ENCODE measurements at places on chromosomes 1 and 21. TPM values are rescaled to one million over a fixed set of nuclear protein-coding genes. Genes with fewer than 3 reads are reported as not detected.
A peak's percentile ranks its signal among the peaks of the same experiment; 100 is the strongest.

- H3K36me3 ChIP-seq: peaks cover 5% of the 10 kb centered on the region
- no peak for DNase-seq
- H3K4me3 ChIP-seq: no peak overlapping the region
- H3K27me3 ChIP-seq: no peaks in the 10 kb centered on the region
- no peak overlapping the region for H3K27ac ChIP-seq
These were observed 21.5 kb downstream of the NDUFS5 start for GRCh38 chr1:39047374-39048229.

GRCh38 chr1:19682257-19682656 is 17.6 kb downstream of the HTR6 start:
- no peak overlapping the region for H3K27ac ChIP-seq
- DNase-seq: no peak

DNA sequence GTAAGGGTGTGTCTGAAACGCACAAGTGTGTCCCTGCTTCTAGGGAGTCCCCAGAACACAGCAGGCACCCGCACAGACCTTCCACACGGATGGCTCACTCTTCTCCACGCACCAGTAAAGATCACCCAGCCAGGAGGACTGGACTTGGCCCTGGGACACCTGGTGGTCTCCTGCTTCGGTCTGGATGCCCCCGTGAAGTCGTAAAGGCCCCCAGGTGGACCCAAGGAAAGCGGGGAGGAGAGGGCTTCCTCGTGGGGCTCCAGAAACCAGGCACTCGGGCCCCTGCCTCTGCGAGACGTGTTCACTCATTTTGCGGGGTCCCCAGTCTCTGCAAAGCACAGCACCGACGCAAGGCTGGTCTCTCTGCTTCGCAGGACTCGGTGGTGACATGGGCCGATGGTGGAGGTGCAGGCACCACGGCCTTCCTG is 20.2 kb upstream of the COL6A2 start:
- no peak overlapping the region for H3K4me3 ChIP-seq
- H3K27me3 ChIP-seq: no peaks in the 10 kb centered on the region
- H3K27ac ChIP-seq: no peak overlapping the region
- H3K36me3 ChIP-seq: no peaks in the 10 kb centered on the region

DNA sequence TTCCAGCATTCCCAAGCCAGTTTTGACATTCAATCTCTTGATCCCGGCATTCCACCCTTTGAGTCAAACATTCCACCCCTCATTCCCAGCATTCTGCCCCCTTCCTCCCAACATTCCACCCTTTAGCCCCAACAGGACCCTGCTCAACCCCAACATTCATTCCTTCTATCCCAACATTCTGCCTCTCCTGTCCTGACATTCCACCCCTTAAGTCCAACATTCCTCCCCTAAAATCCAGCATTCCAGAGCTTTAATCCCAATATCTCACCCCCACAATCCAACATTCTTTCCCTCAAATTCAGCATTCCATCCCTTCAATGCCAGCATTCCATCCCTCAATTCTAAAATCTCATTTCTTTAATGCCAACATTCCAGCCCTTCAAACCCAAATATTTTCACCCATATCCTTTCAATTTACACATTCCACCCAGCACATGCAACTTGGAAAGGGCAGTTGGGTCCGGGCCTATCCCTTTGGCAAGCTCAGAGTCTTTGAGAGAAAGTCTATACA is 22.9 kb downstream of the DDX20 start:
- H3K27me3 ChIP-seq: no peaks in the 10 kb centered on the region
- DNase-seq: no peak
- no peaks in the 10 kb centered on the region for H3K4me1 ChIP-seq
- no peak overlapping the region for H3K27ac ChIP-seq
- no peaks in the 10 kb centered on the region for H3K36me3 ChIP-seq
- no peak overlapping the region for H3K4me3 ChIP-seq

- peaks cover 3% of the 10 kb centered on the region for H3K27me3 ChIP-seq
- H3K4me1 ChIP-seq: peaks cover 14% of the 10 kb centered on the region
- peaks cover 11% of the 10 kb centered on the region for H3K36me3 ChIP-seq
- peak overlapping the region; percentile 71 for H3K4me3 ChIP-seq
These were observed 40.1 kb upstream of the HMCN1 start for GRCh38 chr1:185694081-185694480.

GRCh38 chr1:96253246-96254035 is 468.1 kb upstream of the PTBP2 start:
- H3K27ac ChIP-seq: no peak overlapping the region
- H3K27me3 ChIP-seq: no peaks in the 10 kb centered on the region
- H3K4me1 ChIP-seq: no peaks in the 10 kb centered on the region
- no peaks in the 10 kb centered on the region for H3K36me3 ChIP-seq
- DNase-seq: no peak

DNA sequence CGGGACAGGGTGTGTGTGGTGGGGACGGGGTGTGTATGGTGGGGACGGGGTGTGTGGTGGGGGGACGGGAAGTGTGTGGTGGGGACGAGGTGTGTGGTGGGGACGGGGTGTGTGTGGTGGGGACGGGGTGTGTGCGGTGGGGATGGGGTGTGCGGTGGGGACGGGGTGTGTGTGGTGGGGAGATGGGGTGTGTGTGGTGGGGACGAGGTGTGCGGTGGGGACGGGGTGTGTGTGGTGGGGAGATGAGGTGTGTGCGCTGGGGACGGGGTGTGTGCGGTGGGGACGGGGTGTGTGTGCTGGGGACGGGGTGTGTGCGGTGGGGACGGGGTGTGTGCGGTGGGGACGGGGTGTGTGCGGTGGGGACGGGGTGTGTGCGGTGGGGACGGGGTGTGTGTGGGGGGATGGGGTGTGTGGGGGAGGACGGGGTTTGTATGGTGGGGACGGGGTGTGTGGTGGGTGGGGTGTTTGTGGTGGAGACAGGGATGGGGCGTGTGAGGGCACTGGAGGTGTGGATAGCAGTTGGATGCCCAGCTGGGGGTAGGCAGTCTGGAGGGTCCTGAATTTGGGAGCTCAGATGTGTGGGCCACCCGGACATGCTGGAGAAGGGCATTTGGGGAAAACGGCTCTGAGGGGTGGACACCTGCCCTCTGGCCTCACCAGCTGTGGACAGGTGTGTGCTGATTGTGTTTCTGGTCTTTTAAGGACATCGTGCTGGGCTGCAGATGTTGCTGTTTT is 16.9 kb downstream of the IBA57 start:
- no peaks in the 10 kb centered on the region for H3K27me3 ChIP-seq
- H3K36me3 ChIP-seq: no peaks in the 10 kb centered on the region
- peaks cover 13% of the 10 kb centered on the region for H3K4me1 ChIP-seq
- no peak overlapping the region for H3K4me3 ChIP-seq

DNA sequence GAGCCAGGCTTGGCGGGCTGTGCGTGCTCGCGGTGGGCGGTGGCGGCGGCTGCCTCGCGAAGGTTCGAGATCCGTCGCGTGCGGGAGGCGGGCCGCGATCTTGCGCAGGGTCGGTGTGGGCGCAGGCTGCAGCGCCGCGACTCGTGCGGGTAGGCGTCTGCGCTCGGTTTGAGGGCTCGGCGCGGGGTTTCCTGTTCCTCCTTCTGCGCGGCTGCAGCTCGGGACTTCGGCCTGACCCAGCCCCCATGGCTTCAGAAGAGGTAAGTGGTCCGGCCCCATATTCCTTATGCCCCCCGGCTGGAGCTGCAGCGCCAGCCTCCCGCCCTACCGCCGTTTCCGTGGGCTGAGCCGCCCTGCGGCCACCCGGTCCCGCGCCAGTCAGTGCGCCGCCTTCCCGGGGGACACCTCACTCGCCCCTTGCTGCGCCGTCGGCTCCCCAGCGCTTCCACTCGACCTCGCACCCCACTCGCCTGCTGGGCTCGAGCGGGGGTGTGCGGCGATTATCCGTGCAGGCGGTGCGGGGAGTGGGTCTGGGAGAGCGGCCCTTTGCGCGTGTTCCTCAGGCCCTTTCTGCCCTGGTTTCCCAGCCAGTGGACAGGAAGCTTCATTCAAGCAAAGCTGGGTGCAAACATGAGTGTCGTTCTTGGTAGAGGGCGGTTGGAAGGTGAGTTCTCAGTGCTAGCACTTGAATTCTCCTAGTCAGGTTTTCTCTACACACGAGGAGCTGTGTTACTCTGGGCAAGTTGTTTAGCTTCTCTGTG is at the start of gene CACYBP:
CACYBP (plus strand) TSS at position 12 of the 761 bp plus-strand sequence; CDS start at position 246, 234 bp downstream.
- H3K4me1 ChIP-seq: peaks cover 46% of the 10 kb centered on the region
- H3K4me3 ChIP-seq: no peak within 1 kb of the TSS
- H3K27ac ChIP-seq: no peak within 1 kb of the TSS
- H3K36me3 ChIP-seq: peaks cover 40% of the 10 kb centered on the region
- DNase-seq: peak; percentile 45
- H3K27me3 ChIP-seq: no peaks in the 10 kb centered on the region

- no peaks in the 10 kb centered on the region for H3K4me1 ChIP-seq
- no peak overlapping the region for H3K27ac ChIP-seq
- H3K4me3 ChIP-seq: no peak overlapping the region
- no peaks in the 10 kb centered on the region for H3K36me3 ChIP-seq
These were observed 168.8 kb upstream of the PDE4B start for GRCh38 chr1:65623895-65624294.

GRCh38 chr1:11857164-11857851 is 1.4 kb downstream of the NPPB start:
- H3K4me3 ChIP-seq: no peak overlapping the region
- no peak overlapping the region for H3K27ac ChIP-seq
- peaks cover 5% of the 10 kb centered on the region for H3K4me1 ChIP-seq
- H3K36me3 ChIP-seq: no peaks in the 10 kb centered on the region
- no peak for DNase-seq

GRCh38 chr1:84846387-84846786 is 46.6 kb downstream of the LPAR3 start:
- H3K4me1 ChIP-seq: peaks cover 12% of the 10 kb centered on the region
- DNase-seq: no peak
- no peaks in the 10 kb centered on the region for H3K36me3 ChIP-seq
- H3K4me3 ChIP-seq: no peak overlapping the region

DNA sequence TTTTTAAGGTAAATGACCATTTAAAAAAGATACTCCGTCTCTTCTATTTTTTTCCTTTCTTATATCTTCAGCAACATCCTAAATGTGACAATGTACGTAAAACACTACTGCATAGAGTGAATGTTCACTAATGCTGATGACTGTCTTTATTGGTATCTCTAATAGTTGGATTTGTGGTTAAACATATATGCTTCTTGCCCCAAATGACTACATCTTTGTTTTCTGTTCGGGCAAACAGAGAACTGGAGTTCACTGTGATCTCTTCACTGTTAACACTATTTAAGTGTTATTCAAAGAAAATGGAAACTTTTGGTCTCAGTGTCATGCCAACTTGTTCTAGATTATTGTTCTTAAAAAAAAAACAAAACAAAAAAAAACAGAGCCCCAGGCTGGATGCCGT is 109.4 kb downstream of the KIF26B start:
- H3K27me3 ChIP-seq: no peaks in the 10 kb centered on the region
- H3K4me1 ChIP-seq: no peaks in the 10 kb centered on the region
- no peak for DNase-seq
- no peak overlapping the region for H3K27ac ChIP-seq
- no peaks in the 10 kb centered on the region for H3K36me3 ChIP-seq

DNA sequence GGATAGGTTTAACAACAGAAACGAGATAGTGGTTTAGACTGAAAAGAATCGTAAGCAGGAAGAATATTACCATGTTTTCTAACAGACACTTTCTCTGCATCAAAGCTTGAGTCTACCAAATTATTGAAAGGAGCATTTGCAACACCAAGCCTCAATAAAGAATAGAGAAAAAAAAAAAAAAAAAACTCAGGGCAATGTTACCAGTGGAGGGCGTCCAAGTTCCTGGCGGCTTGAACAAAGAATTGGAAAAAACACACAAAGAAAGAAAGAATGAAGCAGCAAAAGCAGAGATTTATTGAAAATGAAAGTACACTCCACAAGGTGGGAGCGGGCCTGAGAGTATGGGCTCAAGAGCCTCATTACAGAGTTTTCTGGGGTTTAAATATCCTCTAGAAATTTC is 686.5 kb upstream of the ADGRL2 start:
- H3K27me3 ChIP-seq: no peaks in the 10 kb centered on the region
- DNase-seq: no peak
- H3K4me3 ChIP-seq: no peak overlapping the region

- no peak for DNase-seq
- H3K4me1 ChIP-seq: no peaks in the 10 kb centered on the region
- no peaks in the 10 kb centered on the region for H3K36me3 ChIP-seq
These were observed 629.3 kb upstream of the NEGR1 start for GRCh38 chr1:72911656-72912055.

GRCh38 chr1:236753516-236753915 is 41.6 kb upstream of the MTR start:
- H3K27me3 ChIP-seq: peaks cover 12% of the 10 kb centered on the region
- no peaks in the 10 kb centered on the region for H3K4me1 ChIP-seq
- DNase-seq: peak; percentile 19
- H3K4me3 ChIP-seq: no peak overlapping the region

- H3K27ac ChIP-seq: no peak overlapping the region
- H3K4me1 ChIP-seq: peaks cover 9% of the 10 kb centered on the region
- no peaks in the 10 kb centered on the region for H3K27me3 ChIP-seq
- DNase-seq: no peak
- H3K4me3 ChIP-seq: no peak overlapping the region
These were observed 49.4 kb downstream of the PRSS38 start for GRCh38 chr1:227864882-227865281.

- H3K27me3 ChIP-seq: no peaks in the 10 kb centered on the region
- DNase-seq: no peak
- no peaks in the 10 kb centered on the region for H3K4me1 ChIP-seq
- H3K27ac ChIP-seq: no peak overlapping the region
- no peaks in the 10 kb centered on the region for H3K36me3 ChIP-seq
These were observed 768.4 kb downstream of the LTN1 start for GRCh38 chr21:28224191-28224726.

GRCh38 chr1:118900643-118901440 is 87.3 kb downstream of the TBX15 start:
- no peaks in the 10 kb centered on the region for H3K36me3 ChIP-seq
- no peak for DNase-seq
- no peaks in the 10 kb centered on the region for H3K27me3 ChIP-seq

FGR gene
- 0.56 TPM for total RNA-seq

TRIM67 gene
- not detected for total RNA-seq

TRABD2B gene
- total RNA-seq: not detected

EPHA2 gene
- total RNA-seq: not detected

USH2A gene
- total RNA-seq: not detected

ZNF695 gene
- 2.6 TPM for total RNA-seq

CFHR2 gene
- total RNA-seq: not detected

TMEM52 gene
- total RNA-seq: 2.2 TPM

CNR2 gene
- total RNA-seq: 0.25 TPM

IVNS1ABP gene
- total RNA-seq: 244 TPM

IFT25 gene
- total RNA-seq: 63.5 TPM

KDM5B gene
- 60.3 TPM for total RNA-seq
